Stimulated activated CD8-positive, alpha-beta memory T cell treated with anti-CD3 and anti-CD28 coated beads, Interleukin-7, amount 100 ng/mL, for 24 hours (primary cell): ENCODE measurements at places on chromosomes 7 and 10.

- no peak for DNase-seq
Measured at GRCh38 chr7:80347173-80347572, 164.7 kb downstream of the GNAT3 start.

DNA sequence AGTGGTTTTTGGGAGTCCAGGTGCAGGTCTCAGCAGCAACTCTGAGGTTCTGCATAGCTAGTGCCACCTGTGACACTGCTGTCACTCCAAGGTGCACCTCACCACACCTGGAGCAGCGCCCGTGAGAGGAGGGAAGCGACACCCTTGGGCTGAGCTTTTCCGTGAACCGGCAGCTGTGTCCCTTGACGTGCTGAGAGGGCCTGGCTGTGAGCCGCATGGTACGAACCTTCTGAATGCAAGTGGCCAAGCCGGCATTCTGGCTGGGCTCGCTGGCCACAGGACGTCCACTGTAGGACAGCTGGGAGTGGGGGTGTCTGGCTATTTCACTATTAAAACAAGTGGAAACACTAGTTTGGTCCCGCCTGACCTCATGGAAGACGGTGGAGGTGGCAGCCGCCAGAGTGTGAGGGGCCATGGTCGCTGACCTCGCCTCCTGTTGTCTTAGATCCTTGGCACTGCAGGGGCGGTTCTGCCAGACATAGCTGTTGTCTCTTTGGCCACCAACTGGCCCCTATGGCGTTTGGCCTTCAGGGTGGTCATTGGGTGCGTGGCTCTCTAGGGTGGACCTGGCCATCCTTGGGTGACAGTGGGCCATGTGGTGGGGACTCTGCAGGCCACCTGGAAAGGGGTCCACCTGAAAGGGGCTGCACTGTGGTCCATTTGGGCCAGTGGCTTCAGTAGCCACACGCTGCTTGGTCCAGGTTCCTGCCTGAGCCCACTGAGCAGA lies 12.9 kb downstream of the INPP5A start:
- no peak for DNase-seq

DNA sequence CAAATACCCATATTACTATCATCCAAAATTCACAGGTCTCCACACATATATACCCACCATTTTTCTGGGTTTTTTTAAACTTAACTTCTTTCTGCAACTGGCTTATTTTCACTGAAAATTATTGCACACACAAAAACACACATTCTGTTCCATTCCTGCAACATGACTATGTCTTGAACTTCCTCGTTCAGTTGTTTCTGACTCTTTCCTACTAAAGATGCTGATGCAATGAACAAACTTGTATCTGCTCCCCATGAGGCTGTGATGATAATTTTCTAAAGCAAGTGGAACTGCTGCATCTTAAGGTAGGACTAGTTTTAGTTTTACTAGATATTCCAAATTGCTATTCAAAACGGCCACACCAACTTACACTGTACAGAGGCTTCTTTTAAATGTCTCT lies 77.7 kb downstream of the OSBPL3 start:
- DNase-seq: no peak

DNA sequence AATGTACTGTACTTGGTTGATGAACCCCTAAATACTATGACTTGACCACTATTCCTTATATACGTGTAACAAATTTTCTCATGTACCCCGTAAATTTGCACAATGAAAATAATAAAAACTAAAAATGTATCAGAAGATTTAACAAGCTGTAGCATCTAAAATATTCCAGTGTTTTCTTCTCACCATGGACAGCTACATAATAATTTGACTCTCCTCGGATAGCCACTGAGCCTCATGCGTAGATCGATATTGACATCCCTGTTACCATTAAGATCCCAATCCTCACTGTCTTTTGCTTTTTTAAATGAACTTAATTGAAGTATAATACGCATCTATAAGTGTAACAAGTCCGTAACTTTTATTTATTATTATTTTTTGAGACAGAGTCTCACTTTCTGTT lies 179.7 kb upstream of the C7orf33 start:
- no peak for DNase-seq

GRCh38 chr10:126661841-126662515 lies 8.5 kb downstream of the C10orf90 start:
- no peak for DNase-seq
